ENCODE measurements at places on chromosomes 3 and 15.

- DNase-seq, result no peak
These were observed 215.8 kb downstream of the KCNH8 start for GRCh38 chr3:19364148-19364547.

- no peak for DNase-seq
These were observed 35.5 kb downstream of the MESD start for GRCh38 chr15:80953953-80954778.

GRCh38 chr3:114884213-114884923, 262.7 kb downstream of the ZBTB20 start:
- no peak for DNase-seq

DNA sequence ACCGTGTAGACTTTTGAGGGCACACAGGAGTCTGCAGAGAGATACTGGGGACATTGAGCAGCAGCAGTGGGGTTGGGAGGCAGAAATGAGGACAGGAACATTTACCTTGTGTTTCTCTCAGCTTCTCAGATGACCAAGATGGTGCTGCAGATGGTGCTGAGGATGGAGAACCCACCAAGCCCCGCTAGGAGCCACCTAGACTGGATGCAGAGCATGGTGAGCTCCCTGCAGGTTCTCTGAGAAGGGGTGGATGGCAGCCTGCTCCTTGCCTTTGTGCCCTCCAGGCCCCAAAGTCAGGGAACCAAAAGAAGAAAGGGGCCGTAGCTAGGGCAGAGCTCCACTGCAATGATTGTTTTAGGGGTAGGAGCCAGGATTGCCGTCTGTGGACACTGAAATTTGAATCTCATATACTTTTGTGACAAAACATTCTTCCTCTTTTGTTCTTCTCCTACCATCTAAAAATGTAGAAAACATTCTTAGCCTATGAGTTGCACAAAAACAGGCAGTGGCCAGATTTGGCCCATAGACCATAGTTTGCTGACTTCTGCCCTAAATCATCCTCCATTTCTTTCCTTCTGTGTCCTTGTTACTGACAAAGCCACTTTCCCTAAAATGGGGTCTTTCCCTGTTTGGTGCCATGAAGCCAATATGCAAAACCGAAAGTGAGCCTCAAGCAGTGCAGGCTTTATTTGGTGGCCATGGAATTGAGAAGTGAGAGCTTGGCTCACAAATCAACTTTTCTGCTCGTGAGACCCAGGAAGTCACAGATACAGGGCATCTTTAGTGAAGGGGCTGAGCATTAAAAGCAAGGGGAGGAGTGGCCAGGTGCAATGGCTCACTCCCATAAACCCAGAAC, 11.9 kb upstream of the MUC20 start:
- no peak for DNase-seq

- no peak for DNase-seq
These were observed 51.0 kb downstream of the GMPS start for GRCh38 chr3:155921486-155921885.

DNA sequence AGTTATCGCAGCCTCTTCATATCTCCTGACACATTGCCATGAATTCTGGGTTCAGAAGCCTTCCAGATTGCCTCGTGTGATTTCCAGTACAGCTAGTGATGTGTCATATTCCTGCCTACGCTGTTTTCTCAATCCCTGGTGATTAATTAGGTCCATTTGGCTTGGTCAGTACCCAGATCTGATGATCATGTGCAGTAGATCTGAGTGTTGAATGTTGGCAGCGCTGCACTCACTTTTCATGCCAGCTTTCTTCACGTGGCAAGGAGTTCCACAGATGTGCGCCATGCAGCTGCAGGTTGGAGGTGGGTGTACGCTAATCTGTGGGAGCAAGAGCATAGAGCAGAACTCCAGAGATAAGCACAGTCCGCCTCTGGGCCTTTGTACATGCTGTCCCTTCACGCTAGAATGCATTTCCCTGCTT, 86.9 kb upstream of the COL6A5 start:
- DNase-seq, result no peak

GRCh38 chr3:42098171-42098570, 7.0 kb downstream of the TRAK1 start:
- DNase-seq, result no peak

- DNase-seq, result no peak
These were observed 25.3 kb downstream of the PRICKLE2 start for GRCh38 chr3:64199932-64200331.

- DNase-seq, result no peak
These were observed 211.7 kb downstream of the FGF12 start for GRCh38 chr3:192515664-192516045.

- no peak for DNase-seq
These were observed 308.5 kb downstream of the ROBO2 start for GRCh38 chr3:77348244-77348855.

DNA sequence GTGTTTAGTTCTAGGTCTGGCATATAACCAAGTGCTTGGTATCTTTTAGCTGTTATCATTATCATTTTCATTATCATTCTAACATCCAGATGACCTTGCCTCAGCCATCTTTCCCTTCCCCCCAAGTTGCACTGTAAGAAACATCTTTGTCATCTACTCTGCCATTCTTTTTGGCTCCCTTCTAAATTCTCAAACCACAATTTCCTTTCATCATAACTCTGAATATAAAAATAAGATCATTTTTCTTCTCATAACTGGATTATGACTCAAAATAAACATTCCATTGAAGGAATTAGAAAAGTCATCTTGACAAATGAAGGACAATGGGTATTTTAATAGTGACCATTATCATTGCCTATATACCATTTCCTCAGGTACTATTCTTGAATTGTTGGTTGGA, 786.2 kb downstream of the AGBL1 start:
- no peak for DNase-seq

- DNase-seq, result no peak
These were observed 28.6 kb downstream of the IQSEC1 start for GRCh38 chr3:13044496-13045240.

DNA sequence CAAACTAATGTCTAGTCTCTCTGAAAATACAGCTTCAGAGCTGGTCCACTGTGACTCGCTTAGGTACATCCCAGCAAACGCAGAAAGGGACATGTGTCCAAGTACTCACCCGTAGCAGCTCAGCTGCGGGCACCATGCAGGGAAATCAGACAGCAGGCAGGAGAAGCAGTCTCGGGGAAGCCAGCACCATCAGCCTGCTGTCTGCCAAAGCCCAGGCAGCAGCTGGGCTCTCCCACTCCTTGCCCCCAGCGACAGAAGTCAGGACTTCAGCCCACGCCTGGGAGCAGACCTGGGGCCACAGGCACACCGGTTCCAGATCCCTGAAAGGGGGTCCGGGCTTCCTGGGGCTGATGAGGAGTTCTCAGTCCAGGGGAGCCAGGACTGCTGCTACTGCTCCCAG, 34.9 kb downstream of the SEMA5B start:
- no peak for DNase-seq

GRCh38 chr3:31274326-31275024, 258.2 kb upstream of the STT3B start:
- DNase-seq, result no peak

- DNase-seq, result no peak
These were observed 114.7 kb upstream of the ALDH1A3 start for GRCh38 chr15:100764778-100765466.

DNA sequence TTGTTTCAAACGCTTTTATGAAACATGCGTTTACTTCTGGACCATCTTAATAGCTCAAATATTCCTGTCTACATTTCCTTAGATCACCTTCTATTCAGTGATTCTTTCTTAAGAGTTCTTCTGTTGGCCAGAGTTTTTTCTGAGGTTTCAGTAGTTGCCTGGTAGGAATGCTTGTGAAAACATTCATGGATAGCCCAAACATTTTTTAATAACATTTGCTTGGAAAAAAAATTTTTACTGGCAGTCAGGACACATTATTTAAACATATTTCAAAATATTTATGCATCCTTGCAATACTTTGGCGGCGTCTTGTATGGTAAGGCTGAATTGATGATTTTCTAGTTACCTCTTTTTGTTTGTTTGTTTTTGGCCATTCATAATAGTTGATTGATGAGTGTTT, 47.4 kb upstream of the ZBTB20 start:
- no peak for DNase-seq

DNA sequence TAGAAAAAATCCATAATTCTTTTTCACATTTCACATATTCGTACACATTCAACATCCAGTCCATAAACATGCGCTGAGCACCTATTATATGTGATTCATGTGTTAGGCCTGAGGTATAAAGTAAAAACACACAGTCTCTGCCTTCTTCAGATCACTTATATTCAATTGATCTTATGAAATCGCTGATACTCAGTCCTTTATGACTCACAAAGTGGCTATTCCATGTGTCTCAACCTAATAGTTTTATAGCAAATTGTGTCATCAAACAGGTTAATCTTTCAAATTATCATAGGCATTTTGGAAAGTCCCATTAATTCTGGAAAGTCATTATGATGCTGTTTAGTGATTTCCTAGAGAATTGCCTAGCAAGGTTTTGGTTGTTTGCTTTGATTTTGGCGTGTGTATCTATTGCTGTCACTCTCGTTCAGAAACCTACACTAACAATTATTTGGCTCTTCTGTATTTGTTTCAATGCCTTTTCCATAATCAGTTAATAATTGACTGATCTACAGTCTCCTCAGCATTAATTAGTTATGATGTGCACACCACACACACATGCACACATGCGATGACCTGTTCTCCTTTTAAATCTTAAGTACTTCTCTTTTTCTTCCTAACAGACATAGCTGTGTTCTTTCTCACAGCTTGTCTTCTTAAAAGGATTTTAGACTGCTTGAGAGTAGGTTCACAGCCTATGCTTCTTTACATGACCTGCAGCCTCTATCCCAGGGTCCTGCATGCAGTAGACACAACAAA, 353.1 kb downstream of the MECOM start:
- no peak for DNase-seq

DNA sequence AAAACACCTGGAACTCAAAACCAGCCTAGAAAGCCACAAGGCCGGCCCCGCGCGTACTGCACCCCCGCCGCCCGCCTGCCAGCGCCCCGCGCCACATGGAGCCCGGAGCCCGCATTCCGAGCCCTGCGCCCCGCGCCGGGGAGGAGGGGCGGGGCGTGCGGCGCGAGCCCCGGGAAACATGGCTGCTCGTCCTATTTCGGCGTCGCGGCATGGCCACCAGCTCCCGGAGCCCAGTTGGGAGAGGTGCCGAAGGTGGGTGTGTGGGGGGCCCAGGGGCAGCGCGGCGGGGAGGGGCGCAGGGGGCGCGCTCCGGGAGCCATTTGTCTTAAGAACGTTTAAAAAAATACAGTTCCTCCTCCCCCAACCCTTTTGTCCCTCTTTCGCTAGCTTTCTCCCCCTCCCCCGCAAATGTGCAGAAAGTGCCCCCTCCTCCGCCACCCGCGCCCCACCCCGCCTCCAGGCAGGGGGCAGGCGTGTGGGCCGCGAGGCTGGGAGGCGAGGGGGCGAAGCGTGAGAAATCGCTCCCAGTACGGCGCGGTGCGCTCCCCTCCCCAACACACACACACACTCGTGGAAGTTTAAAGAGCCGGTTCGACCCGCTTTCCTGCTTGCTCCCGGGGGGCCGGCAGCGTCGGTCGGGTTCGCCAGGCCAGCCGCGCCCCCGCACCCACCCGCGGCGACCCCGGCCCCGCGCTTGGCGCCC, 2.5 kb downstream of the ANP32A start:
- DNase-seq, result peak; percentile 31

DNA sequence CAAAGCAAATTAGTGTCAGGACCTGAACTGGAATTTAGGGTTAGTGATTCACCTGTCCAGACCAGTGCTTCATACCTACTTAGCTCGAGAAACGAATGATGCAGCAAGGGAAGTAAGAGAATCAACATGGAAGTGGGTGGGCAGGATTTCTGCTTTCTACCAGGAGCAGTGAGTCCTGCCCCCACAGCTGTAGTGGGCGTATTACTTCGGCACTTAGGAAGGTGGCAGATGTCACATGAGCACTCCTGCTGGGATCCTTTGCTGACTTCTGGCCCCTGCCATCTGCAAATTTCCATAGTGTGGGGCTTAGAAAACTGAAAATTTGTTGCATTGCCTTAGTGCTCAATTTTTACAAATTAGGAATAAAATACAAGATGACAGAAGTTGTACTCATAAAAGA, 31.2 kb downstream of the RYR3 start:
- no peak for DNase-seq

DNA sequence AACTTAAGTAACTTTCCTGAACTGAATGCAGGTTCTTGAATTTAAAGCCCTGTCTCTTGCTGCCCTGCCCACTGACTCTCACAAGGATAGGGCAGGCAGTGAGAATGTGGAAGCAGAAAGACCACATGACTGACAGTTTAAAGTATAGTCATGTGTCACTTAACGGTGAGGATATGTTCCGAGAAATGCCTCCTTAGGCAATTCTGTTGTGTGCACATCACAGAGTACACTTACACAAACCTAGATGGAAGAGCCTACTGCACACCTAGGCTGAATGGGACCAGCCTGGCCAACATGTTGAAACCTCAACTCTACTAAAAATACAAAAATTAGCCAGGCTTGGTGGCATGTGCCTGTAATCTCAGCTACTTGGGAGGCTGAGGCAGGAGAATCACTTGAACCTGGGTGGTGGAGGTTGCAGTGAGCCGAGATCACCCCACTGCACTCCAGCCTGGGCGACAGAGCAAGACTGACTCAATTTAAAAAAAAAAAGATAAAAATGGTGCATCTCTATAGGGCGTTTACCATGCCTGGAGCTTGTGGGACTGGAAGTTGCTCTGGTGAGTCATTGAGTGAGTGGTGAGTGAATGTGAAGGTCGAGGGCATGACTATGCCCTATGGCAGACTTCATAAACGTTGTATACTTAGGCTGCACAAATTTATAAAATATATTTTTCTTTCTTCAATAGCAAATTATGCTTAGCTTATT, 18.9 kb upstream of the COPG1 start:
- no peak for DNase-seq

- no peak for DNase-seq
These were observed 106.4 kb upstream of the PTX3 start for GRCh38 chr3:157330206-157330605.

GRCh38 chr3:50519471-50520089, 16.1 kb upstream of the CACNA2D2 start:
- DNase-seq, result peak; percentile 38

Data from SHP77 (cell line).